ENCODE measurements at places on chromosomes 13 and 19. TPM values are rescaled to one million over a fixed set of nuclear protein-coding genes. Genes with fewer than 3 reads are reported as not detected.

GRCh38 chr19:54600212-54600611 lies 6.8 kb downstream of the LILRA1 start:
- no peak for DNase-seq

GRCh38 chr13:30918662-30919405 lies 12.8 kb downstream of the MEDAG start:
- no peak for DNase-seq

DNA sequence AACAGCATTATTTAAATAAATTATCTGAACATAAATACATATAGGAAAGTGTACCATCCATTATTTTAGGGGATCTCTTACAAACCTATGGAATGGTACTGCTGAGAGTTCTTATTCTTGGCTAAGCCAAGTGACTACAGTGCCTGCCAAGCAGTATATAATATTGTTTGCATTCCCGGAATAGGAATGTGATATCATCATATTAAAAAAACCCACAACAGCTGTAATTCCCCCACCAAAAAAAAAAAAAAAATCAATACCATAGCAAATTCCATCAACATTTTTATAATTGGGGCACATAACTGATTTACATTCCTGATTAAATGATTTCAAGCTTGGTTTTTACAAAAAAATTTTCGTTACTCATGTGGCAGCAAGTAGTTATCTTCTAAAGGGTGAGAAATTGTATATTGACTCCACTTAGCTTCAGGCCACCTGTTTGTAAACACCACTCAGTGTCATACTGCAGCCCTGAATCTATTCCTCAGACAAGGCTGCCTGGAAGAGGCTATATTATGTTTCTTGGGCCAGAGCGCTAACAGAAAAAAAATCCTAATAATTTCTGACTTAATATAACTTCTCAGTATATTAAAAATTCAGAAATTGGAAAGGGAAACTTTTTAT lies 278.1 kb downstream of the DNAJC15 start:
- DNase-seq, result no peak

GRCh38 chr13:25280396-25280795 lies 6.9 kb downstream of the MTMR6 start:
- no peak for DNase-seq

The FGF22 gene
- polyA plus RNA-seq, result 0.60 TPM

The ZNF829 gene
- polyA plus RNA-seq, result 9.7 TPM

The ATP4B gene
- polyA plus RNA-seq, result 0.33 TPM

The DNAJC15 gene
- polyA plus RNA-seq, result 31.2 TPM

The STK11 gene
- 56.2 TPM for polyA plus RNA-seq

All from left kidney (tissue), 8 donors.